Fibroblast of pulmonary artery (primary cell): ENCODE measurements at places on chromosomes 2 and 18.

DNA sequence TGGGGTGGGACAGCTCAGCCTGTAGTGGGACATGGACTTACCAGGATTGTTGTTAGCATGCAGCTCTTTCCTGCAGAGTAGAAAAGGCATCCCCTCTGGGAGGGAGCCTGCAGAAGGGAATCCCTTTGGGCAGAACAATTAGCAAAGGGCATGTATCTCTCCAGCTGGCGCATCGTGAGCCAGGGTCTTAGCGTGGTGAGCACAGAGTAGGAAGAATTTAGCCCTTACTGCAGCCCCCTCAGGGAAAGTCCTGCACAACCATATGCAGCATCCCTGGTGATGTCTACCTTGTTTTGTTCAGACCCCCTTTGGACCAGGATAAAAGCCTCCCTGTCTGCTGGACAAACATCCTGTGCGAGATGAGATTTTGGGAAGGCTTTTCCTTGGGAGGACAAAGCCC lies 292.1 kb downstream of the SLC4A3 start:
- DNase-seq: no peak

DNA sequence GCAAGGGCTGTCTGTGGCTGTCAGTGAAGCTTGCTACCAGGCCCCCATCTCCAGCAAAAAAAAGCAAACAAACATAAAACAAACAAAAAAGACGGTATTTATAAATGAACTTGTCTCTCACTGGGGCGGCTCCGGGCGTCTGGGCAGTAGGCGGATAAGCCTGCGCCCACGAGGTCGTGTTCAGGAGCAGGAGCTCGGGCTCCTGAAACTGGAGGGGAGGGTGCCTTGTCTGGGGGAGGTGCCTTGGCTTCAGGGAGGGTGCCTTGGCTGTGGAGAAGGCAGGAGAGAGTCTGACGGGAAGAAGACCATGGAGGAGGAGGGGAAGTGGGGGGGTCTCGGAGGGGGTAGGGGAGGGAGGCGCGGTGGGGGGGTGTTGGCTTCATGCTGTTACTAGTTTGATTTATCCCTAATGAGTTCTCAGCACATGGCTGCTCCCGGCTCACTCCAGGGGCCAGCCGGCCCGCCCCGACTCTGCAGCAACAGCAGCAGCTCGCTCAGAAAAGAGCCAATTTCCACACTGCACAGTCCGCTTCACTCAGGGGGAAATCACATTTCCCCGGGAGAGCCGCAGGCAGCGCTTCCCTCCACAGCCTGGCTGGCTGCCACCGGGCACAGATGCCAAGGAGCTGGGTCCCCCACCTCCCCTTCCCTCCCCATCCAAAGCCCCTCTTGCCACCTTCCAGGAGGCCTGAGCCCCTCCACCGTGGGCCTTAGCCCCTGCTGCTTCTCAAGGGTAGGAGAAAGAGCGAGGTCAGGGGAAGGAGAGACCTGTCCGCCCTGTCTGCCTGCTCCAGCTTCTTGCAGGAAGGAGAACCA lies 38.7 kb downstream of the PSD4 start:
- DNase-seq: no peak

GRCh38 chr18:23922939-23923338 lies 91.6 kb upstream of the TTC39C start:
- no peak for DNase-seq

GRCh38 chr2:20242727-20243377 lies 17.9 kb upstream of the SDC1 start:
- no peak for DNase-seq

DNA sequence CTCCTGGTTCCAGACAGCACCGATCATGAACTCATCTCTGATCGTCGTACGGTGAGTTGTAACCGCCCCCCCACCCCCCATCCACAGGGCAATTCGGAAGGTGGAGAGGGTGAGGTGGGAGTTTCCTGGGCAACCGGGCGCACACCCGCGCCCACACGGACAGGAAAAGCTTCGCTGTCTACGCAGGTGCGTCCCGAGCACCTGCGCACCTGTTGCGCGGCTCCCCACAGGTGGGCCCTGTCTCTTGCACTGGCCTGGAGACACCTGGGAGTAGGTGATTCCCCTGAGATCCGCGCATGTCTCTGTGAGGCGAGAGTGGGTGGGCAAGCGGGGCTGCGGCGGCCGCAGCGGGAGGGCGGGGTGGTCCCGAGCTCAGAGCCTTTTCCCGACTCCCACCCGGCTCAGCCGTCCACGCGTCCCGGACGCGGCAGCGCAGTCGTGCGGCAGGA lies 459 bp upstream of the ATP6V1C2 start:
- DNase-seq: no peak

DNA sequence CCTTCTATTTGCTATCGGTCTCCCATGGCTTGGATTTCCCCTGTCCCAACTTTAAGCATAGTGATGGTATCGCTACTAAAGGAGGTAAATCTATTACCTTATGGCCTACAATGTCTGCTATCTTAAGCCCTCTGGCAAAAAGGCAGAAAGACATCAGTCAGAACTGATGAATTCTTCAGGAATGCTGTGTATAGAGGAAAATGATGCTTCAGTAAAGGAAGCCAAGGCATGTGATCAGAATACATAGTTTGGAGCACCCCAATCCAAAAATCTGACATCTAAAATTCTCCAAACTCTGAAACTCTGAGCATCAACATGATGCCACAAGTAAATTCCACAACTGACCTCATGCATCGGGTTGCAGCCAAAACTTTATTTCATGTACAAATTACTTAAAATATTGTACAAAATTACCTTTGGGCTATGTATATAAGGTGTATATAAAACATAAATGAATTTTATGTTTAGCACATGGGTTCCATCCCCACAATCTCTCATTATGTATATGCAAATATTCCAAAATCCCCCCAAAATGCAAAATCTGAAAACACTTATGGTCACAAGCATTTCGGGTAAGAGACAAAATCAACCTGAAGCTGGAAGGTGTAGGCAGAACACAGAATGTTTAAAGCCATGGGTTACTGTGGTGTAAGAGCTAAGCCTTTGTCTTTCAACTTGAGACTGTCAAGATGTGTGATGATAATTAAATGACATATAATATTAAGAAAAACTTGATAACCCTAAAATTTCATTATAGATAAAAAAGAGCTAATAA lies 66.2 kb downstream of the CUL3 start:
- DNase-seq: peak; percentile 69

DNA sequence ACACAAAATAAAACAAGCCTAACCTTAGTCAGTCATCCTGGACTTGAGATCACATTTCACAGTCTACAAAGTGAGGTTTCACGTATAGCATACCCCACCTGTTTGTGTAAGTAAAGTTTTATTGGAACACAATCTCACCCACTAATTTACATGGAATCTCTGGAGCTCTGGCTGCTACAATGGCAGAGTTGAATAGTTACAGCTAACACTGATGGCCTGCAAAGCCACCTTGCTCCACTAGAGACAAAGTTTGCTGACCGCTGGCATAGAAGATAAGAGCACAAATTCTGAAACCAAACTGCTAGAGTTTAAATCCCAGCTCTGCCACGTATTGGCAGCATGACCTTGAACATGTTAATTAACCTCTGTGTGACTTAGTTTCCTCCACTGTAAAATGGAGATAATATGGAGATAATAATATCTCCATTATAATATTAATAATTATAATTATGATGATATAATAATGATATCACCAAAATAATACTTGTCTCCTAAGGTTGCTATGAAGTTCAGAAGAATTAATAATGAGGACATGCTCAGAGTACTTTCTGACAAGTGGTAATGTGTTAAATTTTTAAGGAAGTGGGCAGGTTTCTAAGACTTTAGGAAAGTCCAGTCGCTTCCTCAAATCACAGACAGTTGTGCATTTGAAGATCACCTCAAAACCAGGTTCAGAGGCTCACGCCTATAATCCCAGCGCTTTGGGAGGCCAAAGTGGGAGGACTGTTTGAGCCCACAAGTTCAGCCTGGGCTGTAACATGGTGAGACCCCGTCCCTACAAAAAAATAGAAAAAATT lies 204.6 kb downstream of the SH3RF3 start:
- no peak for DNase-seq

DNA sequence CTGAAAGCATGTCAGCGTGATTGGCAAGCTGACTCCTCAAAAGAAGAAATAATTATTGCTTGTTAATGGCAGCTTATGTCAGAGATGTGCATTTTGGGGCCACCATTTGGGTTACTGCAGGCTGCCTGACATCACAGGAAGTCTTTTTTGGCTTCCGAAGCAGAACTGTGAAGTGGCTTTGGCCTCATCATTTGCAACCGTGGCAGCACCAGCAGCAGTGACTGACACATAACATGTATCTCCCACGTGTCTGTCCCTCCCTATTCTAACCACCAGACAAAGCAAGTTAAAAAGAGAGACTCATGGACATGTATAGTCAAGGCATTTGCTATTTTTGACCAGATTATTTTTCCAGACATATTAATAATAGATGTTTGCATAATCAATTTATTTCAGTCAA lies 488.7 kb upstream of the ACVR2A start:
- no peak for DNase-seq

DNA sequence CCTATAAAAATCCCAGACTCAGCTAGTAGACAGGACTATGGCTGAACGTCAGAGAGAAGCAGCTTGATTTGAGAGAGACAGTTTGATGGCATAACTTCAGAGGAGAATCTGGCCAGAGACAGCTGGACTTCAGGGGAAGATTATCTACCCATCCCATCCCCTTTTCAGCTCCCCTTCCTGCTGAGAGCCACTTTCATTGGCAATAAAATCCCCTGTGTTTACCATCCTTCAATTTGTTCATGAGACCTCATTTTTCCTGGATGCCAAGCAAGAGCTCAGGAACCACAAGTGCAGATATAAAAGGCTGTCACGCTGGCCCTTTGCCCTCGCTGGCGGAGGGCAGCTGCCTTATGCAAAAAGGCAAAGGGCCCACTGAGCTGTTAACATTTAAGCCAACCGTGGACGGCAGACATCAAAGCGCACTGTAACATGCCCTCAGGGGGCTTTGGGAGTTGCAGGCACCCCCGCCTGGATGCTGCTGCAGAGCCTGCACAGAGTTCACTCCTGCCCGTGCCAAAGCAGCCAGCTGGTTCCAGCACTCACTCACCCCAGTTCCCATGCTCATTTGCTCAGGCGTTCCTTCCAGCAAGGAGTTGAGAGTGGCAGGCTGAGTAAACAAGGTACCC lies 164.3 kb upstream of the PGAP1 start:
- DNase-seq: no peak

DNA sequence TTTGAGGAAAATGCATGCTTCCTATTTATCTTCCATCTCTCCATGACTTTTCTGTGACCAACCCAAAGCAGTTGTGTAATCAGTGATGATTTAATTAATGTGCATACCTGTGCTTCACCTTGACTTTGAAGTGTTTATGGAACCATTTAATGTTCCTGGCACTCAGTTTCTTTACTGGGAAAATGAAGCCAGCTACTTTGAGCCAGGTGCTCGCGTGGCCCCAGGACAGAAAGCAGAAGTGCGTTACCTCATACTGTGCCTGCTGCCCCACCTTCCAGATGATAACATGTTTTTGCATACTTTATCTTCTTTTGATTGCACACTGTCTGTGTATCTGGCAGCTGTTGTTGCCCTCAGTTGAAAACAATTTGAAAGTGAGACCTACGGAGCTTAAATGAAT lies 61.3 kb downstream of the PMAIP1 start:
- no peak for DNase-seq

GRCh38 chr2:32963941-32964340 lies 17.2 kb downstream of the LTBP1 start:
- DNase-seq: peak; percentile 50

DNA sequence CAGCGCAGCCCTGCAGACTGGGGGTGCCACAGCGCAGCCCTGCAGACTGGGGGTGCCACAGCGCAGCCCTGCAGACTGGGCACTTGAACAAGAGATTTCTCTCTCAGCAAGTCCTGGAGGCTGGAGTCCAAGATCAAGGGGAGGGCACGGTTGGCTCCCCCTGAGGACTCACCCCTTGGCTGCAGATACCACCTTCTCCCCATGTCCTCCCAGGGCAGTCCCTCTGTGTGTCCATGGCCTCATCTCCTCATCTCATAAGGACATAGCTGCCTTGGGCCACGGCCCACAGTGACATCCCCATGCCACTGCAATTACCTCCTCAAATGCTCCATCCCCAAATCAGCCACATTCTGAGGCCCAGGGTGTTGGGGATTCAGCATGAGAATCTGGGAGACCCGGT lies 98.2 kb downstream of the TPO start:
- DNase-seq: no peak

- no peak for DNase-seq
These were observed 525.0 kb downstream of the ZEB2 start for GRCh38 chr2:143994961-143995360.

DNA sequence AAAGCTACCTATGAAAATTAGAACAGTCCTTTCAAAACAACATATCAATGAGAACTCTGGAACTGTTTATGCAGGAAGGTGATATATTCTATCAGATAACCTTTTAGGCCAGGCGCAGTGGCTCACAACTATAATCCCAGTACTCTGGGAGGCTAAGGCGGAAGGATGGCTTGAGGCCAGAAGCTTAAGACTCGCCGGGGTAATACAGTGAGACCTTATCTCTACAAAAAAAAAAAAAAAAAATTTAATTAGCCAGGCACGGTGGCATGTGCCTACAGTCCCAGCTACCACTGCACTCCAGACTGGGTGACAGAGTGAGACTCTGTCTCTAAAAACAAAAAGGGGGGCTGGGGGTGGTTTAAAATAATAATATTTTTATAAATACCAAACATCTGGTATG lies 77.9 kb downstream of the OSBPL1A start:
- no peak for DNase-seq

DNA sequence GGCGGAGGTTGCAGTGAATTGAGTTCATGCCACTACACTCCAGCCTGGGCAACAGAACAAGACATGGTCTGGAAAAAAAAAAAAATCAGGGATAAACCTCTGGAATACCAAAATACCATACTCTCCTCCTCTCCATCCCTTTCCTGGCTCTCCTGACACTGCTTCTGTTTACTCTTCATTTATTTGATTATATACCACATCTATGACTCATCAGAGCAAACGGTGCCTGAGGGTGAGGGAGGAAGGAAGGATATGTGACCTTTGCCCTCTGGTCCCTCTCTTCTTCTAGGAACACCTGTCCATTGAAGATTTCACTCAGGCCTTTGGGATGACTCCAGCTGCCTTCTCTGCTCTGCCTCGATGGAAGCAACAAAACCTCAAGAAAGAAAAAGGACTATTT lies 30.0 kb downstream of the VIL1 start:
- DNase-seq: peak; percentile 8

DNA sequence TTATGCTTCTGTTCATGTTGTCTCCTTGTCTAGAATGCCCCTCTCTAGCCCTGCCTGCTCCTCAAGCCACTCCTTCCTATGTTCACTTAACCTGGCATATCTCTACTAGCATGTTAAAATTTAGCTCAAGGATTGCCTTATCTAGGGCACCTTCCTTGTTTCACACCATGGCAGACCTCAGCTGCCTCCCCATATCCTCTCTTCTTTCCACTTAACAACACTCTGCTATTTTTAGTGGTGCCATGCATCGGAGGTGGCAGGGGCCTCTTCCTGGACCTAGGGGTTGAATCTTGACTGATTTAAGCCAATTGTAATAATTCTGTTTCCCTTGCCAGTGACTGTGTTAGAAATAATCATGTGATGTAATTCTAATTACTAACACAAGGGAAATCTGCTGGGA lies 36.9 kb upstream of the FAM98A start:
- no peak for DNase-seq

DNA sequence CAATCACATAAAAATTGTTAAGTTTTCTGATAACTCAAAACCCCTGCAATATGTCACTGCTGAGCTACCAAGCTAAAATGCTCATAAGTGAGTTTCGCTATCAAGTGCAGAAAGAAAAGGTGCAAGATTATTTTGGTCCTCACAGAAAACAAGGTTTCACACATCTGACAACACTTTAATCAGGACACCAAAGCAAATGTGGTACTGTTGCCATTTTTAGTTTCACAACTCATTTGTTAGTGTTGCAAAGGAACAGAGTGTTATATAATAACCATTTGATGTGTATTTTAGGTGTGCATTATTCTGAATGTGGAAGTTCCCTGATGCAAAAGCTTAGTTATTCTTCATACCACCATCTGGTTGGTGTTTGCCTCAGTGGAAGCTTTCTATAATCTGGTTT lies 956.2 kb downstream of the DSC3 start:
- DNase-seq: no peak
